ENCODE measurements at places on chromosomes 7 and 10.
A peak's percentile ranks its signal among the peaks of the same experiment; 100 is the strongest.

- no peak for DNase-seq
These were observed 18.8 kb upstream of the SLC35G1 start for GRCh38 chr10:93875032-93875358.

DNA sequence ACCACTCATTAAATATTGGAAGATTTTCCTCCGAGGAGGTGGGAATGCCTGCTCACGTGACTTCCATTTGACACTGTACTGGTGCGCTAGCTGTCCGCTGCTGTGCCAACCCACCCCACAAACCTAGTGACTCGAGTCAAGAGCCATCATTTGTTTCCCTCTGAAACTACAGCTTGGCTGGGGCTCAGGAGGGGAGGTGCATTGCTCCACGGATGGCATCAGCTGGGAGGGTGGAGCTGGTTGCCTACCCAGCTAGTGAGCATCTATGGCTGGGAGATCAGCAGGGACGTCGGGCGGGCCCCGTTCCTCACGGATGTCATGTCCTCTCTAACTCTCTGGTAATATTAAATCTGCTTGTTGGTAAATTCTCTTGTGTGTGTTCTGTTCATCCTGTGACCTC lies 9.5 kb upstream of the FOXL3 start:
- DNase-seq = no peak

- DNase-seq = no peak
These were observed 29.6 kb downstream of the LOXL4 start for GRCh38 chr10:98238391-98238790.

DNA sequence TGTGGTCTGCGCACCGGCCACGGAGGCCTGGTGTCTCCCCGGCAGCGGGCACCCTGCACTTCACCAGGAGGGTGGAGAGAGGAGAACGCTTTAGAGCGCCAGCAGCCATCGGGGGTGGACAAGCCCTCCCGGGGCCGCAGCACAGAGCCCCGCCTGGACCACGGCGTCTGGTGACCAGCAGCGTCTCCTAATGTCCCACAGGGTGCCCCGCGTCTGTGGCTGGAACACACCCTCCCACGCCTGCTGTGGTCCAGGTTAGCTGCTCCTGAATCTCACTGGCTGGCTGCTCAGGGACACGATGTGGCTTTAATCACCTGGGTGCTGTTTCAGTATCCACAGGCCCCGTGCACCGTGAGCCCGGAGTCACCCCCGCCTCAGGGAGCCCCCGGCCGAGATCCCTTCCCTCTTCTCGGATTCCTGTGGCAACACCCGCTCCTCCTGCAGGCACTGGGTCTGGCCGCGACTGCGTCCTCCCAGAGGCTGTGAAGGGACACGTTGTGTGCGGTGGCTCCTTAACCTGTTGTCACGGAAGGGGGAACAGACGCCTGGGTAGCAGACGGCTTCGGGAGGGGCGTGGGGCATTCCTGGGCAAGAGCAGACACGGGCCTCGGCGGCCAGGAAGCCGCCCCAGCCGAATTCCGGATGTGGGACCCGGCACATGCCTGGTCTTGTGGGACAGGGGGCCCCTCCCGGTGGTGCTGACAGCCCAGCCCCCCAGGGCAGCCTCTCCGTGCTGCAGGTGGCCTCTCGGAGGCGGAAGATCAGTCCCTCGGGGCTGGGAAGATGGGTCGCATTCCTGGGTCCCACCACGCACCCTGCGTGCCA lies 78.9 kb downstream of the FOXL3 start:
- DNase-seq = no peak

GRCh38 chr7:77752016-77752415 lies 46.2 kb downstream of the TMEM60 start:
- DNase-seq = peak; percentile 11

DNA sequence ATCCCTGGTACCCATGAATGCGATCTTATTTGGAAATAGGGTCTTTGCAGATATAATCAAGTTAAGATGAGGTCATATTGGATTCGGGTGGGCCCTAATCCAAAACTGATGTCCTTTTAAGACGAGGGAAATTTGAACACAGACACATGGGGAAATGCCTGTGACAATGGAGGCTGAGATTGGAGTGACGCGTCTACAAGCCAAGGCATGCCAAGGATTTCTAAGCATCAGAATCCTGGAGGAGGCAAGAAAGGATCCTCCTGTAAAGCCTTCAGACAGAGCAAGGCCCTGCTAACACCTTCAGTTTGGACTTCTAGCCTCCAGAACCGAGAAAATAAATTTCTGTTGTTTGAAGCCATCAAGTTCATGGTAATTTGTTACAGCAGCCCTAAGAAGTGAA lies 18.5 kb downstream of the PARP12 start:
- no peak for DNase-seq

- DNase-seq = no peak
These were observed 3.3 kb upstream of the ADAMTS14 start for GRCh38 chr10:70669015-70669414.

DNA sequence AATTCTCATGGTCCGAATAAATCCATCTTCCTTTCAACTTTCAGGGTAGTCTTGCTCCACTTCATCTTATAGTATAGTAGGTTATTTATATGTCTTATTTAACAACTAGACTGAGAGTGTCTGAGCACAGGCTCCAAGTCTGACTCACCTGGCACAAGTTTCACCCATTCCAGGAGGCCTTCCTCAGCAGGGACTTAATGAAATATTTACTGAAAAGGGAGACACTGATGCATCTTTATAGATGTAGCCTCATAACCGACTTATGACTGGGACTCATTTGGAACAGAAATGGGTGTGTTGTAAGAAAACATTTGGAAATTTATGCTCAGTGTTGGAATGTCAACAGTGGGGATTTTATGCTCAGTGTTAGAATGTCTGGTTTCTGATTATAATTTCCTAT lies 59.9 kb downstream of the CH25H start:
- DNase-seq = no peak

- DNase-seq = no peak
These were observed 229.3 kb downstream of the DNAJB6 start for GRCh38 chr7:157565981-157566630.

GRCh38 chr7:92010215-92010614 lies 69.6 kb downstream of the AKAP9 start:
- DNase-seq = no peak

DNA sequence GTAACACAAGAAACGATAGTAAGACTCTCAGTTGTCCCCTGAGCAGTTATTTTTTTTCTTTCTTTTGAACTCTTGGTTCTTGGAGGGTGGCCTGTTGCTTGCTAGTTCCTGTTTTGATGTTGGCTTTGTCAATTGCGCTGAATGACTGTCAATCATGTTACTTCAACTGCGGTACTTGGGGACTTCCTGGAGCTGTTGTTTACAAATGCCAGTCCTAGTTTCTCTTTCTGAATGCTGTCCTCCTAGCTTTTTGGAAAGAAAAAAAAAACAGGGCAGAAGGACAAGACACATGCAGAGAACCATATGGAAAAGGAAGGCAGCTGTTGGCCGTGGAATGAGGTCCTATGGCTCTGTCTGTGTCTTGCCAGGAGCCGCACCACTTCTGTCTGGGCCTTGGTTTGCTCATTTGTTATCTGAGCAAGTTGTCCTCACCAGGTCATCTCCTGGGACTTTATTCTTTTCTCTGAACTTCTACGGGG lies 7.0 kb upstream of the PDCD4 start:
- DNase-seq = peak; percentile 69

DNA sequence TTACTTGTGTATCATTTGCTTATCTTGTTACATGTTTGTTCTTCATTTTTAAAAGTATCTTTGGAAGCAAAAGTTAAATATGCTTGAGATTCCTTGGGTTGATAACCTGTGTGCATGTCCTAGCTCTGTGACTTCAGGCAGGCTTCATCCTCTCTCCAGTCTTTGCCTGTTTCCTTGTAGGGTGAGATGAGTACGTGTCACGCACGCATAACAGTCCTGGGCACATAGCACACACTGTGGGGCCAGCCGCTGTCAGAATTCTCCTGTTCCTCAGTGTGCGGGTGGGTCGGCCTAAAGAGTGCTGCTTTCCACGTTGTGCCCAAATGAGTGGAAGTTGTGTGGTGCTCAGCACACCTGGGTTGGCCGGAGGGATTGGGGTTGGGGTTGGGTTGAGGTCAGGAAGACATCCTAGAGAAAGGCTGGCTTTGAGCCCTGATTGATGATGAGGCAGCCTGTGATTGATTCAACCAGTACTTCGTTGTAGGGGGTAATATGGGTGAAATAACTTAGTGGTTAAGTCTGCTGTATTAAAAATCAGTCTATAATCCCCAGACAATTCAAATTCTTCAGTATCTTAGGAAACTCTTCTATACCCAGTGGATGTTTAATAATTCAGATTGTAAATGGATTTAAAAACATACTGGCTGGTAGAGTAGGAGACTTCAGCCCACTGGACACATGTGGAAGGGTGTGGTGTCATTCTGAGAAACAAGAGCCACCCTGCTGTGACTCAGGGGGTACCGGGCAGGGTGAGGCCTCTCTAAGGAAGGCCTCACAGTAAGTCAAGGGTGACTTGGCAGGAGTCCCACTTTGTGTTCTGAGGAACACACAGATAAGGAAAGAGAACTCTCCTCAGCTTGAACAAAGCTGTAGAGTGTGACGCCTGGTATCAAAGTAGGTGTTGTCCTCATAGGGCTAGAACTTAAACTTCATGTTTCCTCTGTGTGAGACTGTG lies 54.8 kb downstream of the DAGLB start:
- peak; percentile 56 for DNase-seq

- peak; percentile 55 for DNase-seq
These were observed 10.5 kb downstream of the DAGLB start for GRCh38 chr7:6437251-6437650.

DNA sequence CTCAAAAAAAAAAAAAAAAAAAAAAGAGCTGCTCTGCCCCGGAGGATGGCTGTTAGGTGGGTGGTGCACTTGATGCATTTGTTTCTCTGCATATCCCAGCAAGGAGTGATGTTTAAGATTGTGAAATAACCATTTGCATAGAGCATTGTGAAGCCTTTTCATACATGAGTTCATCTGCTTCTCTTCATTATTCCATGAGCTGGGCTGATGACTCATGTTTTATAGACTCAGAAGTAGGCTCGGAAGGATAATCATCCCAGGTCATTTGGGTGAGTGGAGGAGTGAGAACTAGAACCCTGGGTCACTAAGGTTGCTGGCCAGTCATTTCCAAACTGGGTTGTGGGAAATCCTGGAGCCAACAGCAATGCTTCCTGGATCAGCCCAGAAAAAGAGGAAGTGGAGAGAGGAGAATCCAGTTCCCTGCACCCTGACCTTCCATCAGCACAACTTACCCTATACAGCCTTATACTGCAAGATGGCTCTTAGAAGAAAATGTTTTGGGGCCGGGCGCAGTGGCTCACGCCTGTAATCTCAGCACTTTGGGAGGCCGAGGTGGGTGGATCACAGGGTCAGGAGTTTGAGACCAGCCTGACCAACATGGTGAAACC lies 45.3 kb downstream of the TACC2 start:
- DNase-seq = no peak

- no peak for DNase-seq
These were observed 31.0 kb upstream of the ARHGAP12 start for GRCh38 chr10:31959461-31960173.

DNA sequence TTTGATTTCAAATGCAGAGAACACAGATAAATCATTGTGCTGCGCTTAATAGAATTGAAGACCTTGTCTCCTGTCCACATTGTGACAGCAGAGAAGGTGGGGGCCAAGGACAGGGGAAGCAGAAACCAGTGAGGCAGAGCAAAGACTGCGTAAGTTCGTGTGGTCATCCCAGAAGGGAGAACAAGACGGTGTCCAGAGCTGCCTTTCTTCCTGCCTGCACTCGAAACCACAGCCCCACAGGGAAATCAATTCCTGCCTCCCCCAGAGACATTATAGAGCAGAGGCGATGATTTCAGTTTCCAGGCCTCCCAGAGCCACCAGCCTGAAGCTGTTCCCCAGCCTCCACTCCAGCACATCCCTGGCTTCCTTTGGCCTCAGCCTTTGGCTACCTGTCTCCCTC lies 39.7 kb upstream of the UCN3 start:
- no peak for DNase-seq

- no peak for DNase-seq
These were observed 8.4 kb upstream of the CH25H start for GRCh38 chr10:89215511-89215910.

GRCh38 chr10:78620985-78621799 lies 447.6 kb upstream of the ZMIZ1 start:
- DNase-seq = no peak

DNA sequence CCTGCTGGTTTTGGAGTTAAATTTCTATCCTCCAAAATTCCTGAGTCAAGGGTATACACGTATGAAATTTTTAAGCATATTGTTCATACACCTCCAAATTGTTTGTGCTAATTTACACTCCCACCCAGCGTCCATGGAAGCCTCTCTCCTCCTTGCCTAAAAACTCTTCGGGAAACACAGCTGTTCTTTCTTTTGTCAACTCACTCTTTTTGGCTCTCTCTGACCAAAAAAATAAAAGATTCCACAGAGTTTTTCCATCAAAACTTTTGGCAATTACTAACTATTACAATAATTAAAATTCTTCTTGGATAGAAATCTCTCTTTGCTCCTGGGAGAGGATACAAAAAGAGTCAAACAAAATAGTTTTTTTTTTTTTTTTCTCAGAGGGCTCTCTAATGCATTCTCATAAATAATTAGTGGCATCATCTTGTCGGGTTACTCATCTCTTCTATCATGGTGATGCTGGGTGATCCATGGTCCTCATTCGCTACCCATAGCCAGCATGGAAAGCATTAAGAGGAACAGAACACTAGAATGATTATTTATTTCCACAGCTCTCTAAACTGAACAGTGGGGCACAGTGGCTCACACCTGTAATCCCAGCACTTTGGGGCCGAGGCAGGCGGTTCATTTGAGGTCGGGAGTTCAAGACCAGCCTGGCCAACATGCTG lies 310.7 kb downstream of the SFMBT2 start:
- no peak for DNase-seq

DNA sequence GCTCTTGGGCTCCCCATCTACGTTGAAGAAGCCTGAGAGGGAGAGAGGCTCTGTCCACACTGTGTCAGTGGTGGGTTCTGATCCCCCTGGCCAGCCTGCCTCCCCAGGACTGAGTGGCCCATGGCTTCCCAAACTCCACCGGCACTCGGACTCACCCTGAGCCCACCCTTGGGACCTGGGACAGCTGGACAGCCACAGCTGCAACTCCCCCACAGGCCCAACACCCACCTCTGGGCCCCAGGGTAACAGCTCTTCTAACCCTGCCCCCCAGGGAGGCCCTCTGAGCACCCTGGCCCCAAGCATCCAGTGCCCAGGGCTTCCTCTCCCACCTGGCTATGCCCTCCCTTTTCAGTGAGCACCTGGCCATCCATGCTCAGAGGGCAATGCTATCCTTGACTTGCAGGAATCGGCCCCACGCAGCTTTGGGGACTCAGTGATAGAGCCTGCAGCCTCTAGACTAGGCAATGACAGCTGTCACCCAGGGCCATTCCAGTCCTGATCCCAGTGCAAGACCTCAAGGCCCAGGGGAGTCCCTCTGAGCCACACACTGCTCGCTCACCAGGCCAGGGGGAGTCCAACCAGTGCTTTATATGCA lies 17.9 kb downstream of the OGDHL start:
- no peak for DNase-seq

All from activated naive CD4-positive, alpha-beta T cell treated with anti-CD3 and anti-CD28 coated beads for 36 hours (primary cell).